ENCODE measurements at places on chromosomes 16 and 17.

GRCh38 chr17:64679710-64680216 lies 17.7 kb upstream of the SMURF2 start:
- H3K27me3 ChIP-seq = no peaks in the 10 kb centered on the region
- no peak overlapping the region for H3K27ac ChIP-seq
- DNase-seq = no peak
- no peaks in the 10 kb centered on the region for H3K36me3 ChIP-seq

- no peak overlapping the region for H3K4me3 ChIP-seq
- no peaks in the 10 kb centered on the region for H3K4me1 ChIP-seq
Observed at GRCh38 chr17:4460661-4461060, 26.9 kb downstream of the SPNS3 start.

DNA sequence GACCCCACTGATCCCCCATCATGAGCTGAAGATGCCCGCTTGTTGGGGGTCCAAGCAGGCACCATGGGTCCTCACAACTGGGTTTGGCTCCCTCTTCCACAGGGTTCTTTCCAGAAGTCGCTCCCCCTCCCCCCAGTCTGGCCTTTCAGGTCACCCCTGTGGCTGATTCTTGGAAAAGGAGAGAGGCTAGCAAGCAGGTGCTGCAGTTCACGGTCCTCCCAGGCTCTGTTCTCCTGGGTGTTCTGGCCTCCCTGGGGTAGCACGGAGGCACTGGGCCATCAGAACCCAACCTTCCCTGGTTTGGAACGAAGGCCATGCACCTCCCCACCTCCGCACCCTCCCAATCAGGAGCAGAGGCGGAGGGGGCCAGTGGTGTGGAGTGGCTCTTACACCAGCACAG lies 18.9 kb downstream of the CACNA1G start:
- H3K4me3 ChIP-seq = no peak overlapping the region
- H3K27me3 ChIP-seq = no peaks in the 10 kb centered on the region
- DNase-seq = no peak
- no peak overlapping the region for H3K27ac ChIP-seq
- no peaks in the 10 kb centered on the region for H3K36me3 ChIP-seq
- no peaks in the 10 kb centered on the region for H3K4me1 ChIP-seq

DNA sequence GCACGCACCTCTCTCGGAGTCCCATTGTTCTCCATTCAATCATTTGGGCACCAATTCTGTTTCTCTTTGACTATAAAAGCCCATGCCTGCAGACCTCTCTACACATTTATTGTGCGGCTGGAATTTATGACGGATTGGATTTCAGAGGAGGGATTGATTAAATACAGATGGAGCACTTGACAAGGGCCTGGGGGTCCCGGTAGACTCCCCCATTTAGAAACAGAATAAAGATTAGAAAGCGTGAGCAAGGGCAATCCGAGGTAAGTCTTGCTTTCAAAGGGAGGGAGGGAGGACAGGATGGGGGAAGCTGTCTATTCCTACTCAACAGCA lies 15.1 kb upstream of the PITPNM3 start:
- no peak overlapping the region for H3K4me3 ChIP-seq
- DNase-seq = peak; percentile 5
- H3K4me1 ChIP-seq = peaks cover 9% of the 10 kb centered on the region

DNA sequence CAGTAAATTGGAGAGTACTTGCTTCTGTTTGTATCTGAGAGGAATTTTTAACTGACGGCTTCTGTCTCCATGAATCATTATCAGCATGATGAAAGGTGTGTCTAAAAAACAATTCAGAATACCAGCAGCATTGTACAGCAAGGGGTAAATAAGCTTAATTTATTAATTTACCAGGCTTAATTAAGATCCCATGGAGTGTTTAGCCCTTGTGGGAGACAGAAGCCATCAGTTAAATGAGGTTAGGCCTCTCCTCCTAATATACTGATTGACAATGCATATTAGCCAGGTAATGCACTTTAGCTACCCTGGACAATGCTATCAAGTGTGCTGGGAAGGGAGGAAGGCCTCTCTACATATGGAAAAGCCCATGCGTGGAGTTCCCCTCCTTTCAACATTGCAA lies 53.4 kb downstream of the IGF2BP1 start:
- no peaks in the 10 kb centered on the region for H3K27me3 ChIP-seq

GRCh38 chr17:80430446-80431245 lies 15.7 kb downstream of the ENDOV start:
- no peak overlapping the region for H3K27ac ChIP-seq
- peak; percentile 35 for DNase-seq
- H3K4me1 ChIP-seq = no peaks in the 10 kb centered on the region
- no peaks in the 10 kb centered on the region for H3K27me3 ChIP-seq
- H3K4me3 ChIP-seq = no peak overlapping the region
- H3K36me3 ChIP-seq = no peaks in the 10 kb centered on the region

DNA sequence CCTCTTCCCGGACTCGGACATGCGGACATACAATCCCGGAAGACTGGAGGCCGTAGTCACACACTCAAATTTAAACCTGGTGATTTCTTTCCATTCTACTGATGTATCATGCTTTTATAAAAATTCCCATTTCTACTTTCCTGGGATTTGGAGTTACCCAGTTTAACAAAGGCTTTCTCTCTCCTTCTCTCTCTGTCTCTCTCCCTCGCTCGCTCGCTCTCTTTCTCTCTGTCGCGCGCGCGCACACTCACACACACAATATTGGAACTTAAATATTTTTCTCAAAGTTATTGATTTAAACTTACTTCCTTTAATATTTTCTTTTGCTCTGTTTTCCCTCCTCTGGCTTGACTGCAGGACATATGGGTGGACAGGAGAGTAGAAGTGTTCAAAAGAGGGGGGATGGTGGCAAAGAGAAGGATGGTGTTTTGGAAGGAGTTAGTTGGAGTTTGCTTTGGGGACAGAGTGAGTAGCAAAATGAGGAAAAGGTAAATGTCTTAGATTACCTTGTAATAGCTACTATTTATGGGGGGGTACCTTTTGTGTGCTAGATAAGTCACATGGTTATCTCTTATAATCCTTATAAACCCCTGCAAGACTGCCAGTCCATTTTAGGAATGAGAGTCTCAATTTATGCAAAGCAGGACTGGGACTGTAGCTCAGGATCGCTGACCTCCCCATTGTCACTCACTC lies 878 bp upstream of the TRIM25 start:
- peak overlapping the region; percentile 82 for H3K27ac ChIP-seq
- no peaks in the 10 kb centered on the region for H3K27me3 ChIP-seq
- peaks cover 18% of the 10 kb centered on the region for H3K4me1 ChIP-seq
- peak overlapping the region; percentile 84 for H3K4me3 ChIP-seq
- no peaks in the 10 kb centered on the region for H3K36me3 ChIP-seq

GRCh38 chr16:51553314-51553713 lies 402.2 kb upstream of the SALL1 start:
- H3K27ac ChIP-seq = no peak overlapping the region
- H3K36me3 ChIP-seq = no peaks in the 10 kb centered on the region
- no peaks in the 10 kb centered on the region for H3K4me1 ChIP-seq
- no peak overlapping the region for H3K4me3 ChIP-seq
- H3K27me3 ChIP-seq = no peaks in the 10 kb centered on the region

DNA sequence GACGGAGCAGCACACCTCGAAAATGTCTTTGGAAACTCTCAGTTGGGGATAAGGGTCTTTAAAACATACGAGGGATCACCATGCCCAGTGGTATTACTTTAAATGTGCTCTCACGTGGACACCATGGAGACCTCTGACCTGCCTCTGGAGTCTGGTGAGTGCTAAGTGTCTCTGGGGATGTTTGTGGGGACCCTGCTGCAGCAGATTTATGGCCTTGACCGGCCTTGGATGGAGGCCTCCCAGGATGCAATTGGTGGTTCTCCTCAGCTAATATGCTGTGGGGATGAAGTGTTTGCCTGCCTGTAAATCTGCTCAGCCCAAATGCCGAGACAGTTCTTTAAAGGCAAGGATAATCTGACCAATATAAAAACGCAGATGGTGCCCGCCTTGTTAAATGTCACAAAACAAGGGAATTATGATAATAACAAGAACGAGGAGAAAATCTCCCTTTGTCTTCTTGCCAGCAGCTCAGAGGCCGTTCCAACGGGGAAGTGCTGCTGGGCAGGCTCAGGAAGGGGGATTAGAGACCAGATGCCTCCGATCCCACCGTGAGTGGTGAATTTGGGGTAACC lies 154.4 kb downstream of the ABCC12 start:
- H3K36me3 ChIP-seq = no peaks in the 10 kb centered on the region
- H3K27ac ChIP-seq = no peak overlapping the region
- no peak for DNase-seq

DNA sequence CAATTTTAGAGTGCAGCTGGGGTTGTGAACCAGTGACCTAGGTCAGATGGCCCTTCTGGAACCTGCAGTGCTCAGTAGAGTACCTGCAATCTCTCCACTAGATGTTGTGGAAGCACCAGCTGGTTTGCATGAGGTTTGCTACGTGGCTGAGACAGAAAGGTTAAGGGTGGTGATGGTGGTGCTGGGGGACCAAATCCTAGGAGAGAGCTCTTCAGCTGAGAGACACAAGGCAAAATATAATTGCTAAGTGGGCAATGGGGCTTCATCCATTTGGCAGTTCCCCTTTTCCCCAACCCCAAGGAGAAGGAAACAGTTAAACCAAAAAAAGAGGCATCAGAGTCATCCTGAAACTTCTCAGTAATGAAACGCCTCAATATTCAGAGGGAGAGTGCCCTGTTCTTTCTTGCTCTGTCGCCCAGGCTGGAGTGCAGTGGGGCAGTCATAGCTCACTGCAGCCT lies 13.9 kb downstream of the ITPRIPL2 start:
- H3K4me3 ChIP-seq = no peak overlapping the region
- H3K36me3 ChIP-seq = no peaks in the 10 kb centered on the region
- H3K27me3 ChIP-seq = no peaks in the 10 kb centered on the region
- no peak overlapping the region for H3K27ac ChIP-seq
- peaks cover 32% of the 10 kb centered on the region for H3K4me1 ChIP-seq

DNA sequence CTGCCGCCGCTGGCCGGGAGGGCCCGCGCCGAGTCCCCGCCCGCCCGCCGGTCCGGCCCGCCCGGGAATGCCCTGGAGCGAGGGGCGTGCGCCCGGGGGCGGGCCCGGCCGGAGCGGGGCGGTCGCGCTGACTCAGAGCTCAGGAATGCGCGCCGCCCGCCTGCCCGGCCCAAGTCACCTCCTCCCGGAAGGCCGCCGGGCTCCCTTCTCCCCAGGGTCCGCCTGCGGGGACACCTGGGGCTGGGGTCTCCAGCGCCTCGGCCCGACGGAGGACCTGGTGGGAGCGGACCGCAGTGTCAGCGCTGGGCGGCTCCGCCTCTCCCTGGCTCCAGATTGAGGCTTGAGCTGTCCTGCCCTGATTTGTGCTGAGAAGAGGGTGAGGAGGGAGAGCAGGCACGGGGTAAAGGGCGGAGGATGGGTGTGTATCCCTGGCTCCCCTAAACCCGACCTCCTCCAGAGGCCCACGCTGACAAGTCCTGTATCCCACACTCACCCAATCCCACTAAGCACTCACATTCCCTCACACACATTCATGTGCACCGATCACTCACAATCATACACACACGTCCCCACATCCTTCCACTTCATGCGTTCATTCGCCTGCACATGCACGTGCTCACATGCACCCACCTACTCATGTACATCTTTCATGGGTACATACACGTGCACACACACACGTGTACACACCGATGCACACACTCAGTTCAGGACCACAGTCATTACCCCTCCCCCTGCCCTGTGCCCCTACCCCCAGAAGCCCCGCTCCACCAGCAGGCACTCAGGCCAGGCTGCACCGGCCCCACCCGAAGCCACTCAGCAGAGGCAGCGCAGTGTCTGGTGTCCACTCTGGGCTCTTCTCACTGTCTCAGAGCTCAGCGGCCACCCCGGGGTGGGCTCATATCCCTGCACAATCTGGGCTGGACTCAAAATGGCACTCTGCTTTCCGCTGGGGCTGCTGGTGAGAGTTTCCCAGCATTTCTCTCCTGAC lies at the start of gene RHBDF1:
RHBDF1 (minus strand) TSS at position 71 of the 988 bp plus-strand sequence. CDS start 7,616 bp downstream, outside the sequence.
- no peaks in the 10 kb centered on the region for H3K27me3 ChIP-seq
- peak within 1 kb of the TSS; percentile 84 for H3K27ac ChIP-seq
- peak within 1 kb of the TSS; percentile 45 for H3K4me3 ChIP-seq
- peaks cover 55% of the 10 kb centered on the region for H3K4me1 ChIP-seq

- H3K27me3 ChIP-seq = no peaks in the 10 kb centered on the region
- H3K4me3 ChIP-seq = no peak overlapping the region
- no peaks in the 10 kb centered on the region for H3K4me1 ChIP-seq
- no peak for DNase-seq
- H3K27ac ChIP-seq = no peak overlapping the region
Observed at GRCh38 chr17:8476741-8477140, 41.1 kb downstream of the NDEL1 start.

DNA sequence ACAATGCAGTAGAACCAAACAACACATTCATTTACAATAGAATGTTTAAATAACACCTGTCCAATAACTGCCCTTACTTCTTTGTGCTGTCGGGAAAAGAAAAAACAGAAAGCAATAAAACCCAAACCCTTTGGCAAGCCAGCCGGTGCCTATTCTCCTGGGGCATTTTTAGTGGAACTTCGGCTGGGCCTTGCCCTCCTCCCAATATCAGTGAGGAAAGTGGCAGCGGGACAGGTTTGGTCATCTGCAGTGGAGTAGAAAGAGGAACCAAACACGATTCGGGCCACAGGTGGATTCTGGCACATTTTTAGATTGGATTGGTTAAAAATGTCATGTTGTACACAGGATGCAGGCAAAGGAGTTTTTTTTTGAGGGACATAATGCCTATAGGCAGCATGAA lies 32.0 kb downstream of the PSME3IP1 start:
- H3K4me1 ChIP-seq = no peaks in the 10 kb centered on the region
- no peak overlapping the region for H3K4me3 ChIP-seq
- H3K36me3 ChIP-seq = no peaks in the 10 kb centered on the region
- no peaks in the 10 kb centered on the region for H3K27me3 ChIP-seq
- no peak overlapping the region for H3K27ac ChIP-seq

DNA sequence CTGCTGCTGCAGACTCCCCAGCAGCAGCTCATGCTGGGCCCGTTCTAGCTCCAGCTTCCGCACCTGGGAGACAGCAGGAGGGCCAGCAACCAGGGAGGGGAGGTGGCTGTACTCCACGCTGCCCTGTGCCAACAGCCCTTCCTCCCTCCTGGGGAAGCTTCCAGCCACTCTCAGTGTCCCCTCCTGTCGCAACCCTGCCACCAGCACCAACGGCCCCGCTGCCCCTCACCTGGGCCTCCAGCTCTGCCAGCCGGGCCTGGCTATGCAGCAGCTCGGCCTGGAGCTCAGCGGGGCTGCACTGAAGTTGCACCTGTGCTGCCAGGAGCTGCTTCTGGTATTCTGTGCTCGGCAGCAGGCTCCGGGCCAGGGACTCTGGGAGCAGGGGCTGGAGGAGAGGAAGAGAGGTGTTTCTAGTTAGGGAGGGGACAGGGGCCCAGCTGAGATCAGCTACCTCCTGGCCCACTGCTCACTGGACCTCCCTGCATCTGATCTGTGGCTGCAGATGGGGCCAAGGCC lies 15.4 kb upstream of the MRPL38 start:
- no peak for DNase-seq
- H3K27me3 ChIP-seq = no peaks in the 10 kb centered on the region
- no peak overlapping the region for H3K4me3 ChIP-seq
- no peaks in the 10 kb centered on the region for H3K36me3 ChIP-seq

DNA sequence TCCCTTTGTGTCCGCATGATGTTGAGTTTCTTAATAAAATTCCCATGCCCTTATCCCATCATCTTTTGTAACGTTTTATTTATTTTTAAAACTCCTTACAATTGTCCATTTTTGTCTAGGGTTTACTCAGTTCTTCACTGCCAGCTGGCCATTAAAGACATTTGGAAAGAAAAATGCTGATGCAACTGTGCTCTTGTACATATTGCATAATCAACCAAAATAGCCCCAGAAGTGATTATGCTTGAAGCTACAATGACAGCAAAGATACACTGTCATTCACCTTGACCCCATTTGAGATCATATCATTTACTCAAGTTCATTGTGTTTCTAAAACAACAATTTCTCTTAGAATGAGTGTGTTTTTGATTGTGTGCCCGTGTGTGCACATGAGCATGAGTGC lies 1074.6 kb upstream of the RBFOX1 start:
- no peak overlapping the region for H3K27ac ChIP-seq
- H3K4me3 ChIP-seq = no peak overlapping the region
- no peaks in the 10 kb centered on the region for H3K4me1 ChIP-seq
- no peaks in the 10 kb centered on the region for H3K27me3 ChIP-seq
- no peaks in the 10 kb centered on the region for H3K36me3 ChIP-seq

Measured in Peyer's patch (tissue), 4 donors.